Stimulated activated CD8-positive, alpha-beta memory T cell treated with anti-CD3 and anti-CD28 coated beads, Interleukin-4, amount 100 ng/mL, for 4 hours (primary cell): ENCODE measurements at places on chromosomes 4 and X.

- DNase-seq = no peak
Observed at GRCh38 chrX:64184396-64184795, 21.1 kb downstream of the AMER1 start.

- DNase-seq = no peak
Observed at GRCh38 chr4:185472103-185472542, 590 bp upstream of the CCDC110 start.

DNA sequence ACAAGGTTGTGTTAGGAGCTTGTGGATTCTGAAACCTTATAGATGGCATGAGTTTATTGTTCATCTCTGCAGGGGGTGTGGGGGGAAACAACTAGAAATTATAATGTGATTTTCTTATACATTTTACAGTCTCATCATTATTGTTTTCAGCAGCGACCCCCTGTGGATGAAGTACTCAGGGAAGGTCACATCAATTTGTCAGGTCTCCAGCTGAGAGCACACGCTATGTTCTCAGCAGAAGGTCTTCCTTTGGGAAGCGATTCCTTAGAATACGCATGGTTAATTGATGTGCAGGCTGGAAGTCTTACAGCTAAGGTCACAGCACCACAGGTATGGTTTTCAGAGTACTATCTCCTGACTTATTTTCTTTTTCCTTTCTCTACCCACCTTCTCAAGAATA is 72.2 kb downstream of the BLTP1 start:
- DNase-seq = no peak

DNA sequence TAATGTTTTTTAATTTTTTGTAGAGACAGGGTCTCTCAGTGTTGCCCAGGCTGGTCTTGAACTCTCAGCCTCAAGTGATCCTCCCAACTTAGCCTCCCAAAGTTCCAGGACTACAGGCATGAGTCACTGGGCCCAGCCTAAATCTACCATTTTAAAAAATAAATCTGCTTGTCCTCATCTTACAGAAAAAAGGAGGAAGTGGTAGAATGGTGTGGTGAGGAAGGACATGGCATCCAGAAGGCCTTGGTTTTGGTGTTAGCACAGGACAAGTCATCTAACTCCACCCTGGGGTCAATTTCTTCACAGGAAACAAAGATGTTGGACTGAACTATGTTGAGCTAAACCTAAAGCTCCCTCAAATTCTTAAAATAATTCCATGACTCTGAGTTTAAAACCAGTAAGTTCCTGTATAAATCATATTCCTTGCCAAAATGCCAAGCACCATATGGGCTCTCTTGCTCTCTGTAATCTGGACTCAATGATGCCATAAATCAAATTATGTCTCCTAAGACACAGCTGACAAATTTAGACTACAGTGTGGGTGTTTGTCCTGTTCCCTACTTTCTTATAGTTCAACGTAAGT is 253.9 kb upstream of the NOCT start:
- DNase-seq = no peak

- DNase-seq = no peak
Observed at GRCh38 chr4:7698584-7698983, 241.1 kb downstream of the AFAP1 start.

DNA sequence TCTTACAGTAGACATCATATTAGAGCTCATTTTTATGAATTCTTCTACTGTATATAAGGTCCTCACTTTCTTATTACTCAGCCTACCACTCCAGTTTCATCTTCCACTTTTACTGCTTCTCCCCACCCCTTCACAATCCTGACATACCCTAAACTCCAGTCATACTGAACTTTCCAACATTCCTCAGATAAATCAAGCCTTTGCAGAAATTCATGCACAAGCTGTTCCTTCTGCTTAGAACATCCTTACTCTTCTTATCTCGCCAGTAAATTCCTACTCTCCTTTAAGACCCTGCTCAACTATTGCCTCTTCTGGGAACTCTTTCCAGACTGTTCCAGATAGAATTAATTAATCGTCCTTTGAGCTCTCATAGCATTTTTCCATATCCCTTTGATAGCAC is 24.8 kb downstream of the RTL9 start:
- DNase-seq = no peak

DNA sequence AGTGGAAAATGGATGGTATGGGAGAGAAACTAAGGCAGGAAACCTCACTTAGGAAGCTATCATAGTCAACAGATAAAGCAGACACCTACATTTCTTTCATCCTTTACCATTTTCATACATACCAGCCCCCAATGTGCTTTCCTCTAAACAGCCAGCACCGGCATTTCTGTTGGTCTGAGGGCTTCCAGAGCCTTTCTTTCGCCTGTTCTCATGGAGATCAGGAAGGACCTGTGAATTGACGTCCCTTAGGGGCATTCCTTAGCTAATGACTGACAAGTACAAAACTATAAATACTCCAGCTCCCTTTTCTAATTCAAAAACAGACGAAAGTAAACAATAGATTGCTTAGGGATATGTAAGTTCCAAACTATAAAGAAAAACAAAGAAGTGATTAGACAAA is 215.5 kb upstream of the CNKSR2 start:
- DNase-seq = no peak

DNA sequence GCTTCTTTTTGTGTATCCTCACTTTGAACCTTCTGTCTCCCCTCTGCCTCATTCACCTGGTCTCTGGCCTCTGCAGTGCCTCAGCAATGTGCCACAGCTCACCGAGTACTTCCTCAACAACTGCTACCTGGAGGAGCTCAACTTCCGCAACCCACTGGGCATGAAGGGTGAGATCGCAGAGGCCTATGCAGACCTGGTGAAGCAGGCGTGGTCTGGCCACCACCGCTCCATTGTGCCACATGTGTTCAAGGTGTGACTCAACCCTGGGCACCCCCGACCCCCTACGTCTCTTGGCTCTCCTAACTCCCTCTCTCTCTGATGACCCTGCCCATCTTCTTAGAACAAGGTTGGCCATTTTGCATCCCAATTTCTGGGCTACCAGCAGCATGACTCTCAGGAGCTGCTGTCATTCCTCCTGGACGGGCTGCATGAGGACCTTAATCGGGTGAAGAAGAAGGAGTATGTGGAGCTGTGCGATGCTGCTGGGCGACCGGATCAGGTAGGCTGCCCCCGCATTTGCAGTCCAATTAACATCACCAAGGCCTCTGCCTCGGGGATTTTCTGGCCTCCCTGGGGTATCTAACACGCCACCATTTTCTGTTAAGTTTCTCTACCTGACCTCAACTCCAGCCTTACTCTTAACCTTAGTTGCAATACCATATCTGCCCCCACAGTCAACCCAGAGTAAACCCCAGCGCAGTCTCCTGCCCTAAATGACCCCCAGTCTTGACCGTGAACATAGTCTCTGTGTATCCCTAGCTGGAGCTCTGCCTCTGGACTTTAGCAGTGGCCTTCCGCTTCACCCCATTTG is 8.6 kb downstream of the USP11 start:
- DNase-seq = no peak

DNA sequence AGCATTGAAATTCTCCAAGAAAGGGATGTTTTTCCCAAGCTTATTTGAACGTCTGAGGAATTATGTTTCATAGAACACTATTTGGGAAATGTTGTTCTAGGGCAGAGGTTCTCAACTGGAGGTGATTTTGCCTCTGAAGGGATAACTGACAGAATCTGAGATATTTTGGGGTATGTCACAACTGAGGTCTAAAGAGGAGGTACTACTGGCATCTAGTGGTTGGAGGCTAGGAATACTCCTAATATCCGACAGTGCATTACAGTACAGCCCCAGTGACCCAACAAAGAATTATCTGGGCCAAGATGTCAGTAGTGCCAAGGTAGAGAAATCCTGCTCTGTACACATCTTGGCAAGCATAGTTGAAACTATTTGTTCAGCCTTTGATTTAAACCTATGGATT is 6.4 kb downstream of the HSPA4L start:
- DNase-seq = no peak

GRCh38 chrX:72569786-72570185 is 2.9 kb downstream of the HDAC8 start:
- DNase-seq = no peak

DNA sequence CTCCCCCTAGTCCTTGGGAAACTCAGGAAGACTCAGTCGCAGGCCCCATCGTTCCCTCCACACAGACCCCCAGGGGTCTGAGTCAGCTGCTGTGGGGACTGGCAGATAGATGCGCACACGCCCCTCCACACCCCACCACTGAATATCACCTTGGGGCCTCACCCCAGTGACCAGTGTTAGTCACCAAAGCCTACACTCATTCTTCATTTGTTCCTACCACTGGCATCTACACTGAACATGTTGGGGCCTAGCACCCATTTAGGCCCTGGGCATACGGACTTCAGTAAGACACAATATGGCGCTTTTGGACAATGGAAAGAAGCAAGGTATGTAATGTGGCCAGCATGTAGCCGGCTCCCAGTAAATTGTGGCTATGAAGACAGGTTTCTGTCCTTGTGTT is 154.1 kb upstream of the PJA1 start:
- DNase-seq = no peak

GRCh38 chr4:164402554-164402953 is 351.4 kb upstream of the SMIM31 start:
- DNase-seq = no peak

DNA sequence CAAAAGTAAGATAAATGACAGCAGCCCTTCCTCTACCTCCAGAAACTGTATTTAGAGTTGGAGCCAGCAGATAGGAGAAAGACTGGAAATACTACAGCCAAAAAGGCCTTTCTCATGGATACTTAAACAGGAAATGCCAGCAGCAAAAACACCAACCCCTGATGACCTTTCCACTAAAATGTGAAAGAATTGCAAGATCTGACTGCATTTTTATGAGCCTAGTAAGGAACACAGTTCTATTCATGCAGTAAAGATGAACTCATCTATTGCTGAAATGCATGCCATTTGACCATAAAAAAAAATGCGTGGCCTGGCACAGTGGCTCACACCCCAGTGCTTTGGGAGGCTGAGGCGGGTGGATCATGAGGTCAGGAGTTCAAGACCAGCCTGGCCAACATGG is 19.9 kb downstream of the ABCG2 start:
- no peak for DNase-seq

DNA sequence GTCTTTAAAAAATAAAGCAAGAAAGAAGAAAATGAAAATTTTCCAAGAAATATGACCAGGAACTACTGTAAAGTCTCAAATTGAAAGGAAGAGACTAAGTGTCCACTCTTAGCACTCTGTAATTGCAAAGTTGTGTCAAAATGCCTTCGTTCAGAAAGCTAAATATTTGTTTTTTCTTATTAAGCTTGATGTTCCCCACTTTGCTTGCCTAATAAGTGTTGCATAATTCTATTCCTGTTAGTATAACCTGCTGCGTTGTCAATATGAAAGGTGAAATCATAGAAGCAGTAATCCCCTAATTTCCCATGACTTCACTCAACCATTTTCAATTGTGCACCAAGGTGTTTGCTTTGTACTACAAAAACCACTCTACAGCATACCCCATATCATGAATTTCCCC is 442.9 kb upstream of the CTSO start:
- no peak for DNase-seq

DNA sequence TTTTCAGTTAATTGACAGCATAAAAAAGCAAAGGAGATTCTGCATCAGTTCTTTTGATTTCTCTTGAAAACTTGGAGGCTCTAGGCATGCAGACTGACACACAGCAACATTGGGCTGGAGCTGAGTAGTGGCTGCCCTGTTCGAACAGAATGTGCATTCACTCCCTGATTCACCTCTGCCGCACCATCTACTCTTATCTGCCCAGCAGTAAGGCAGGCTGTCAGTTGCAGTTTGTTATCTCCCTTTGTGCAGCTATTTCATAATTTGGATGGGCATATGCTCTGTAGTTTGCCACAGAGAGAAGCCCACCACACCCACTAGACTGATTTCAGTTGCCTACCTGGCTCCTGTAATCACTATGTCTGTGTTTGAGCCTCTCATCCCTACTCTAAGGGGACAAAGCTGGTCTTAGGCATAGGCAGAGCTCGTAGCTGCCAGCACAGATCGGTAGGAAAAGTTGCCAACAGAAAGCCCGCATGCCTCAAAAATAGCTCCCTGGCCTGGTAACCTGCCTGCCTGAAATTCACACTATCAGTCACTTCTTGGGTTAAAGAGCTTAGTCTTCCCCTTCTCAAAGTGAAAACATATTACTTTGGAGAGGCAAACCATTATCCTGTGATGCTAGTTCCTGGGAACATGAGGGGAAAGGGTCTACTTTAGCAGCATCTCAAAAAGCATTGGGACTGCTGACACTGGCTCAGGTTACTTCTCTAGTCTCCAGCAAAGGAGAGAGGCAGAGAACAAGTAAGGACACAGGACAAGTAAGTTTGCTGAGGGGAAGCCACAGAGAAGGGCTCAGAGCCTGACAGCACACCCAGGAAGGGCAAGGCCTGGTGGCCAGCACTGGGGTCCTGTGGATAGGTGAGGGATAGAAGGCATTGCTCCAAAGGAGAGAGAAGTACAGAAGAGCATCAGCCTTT is 75.9 kb upstream of the TMEM164 start:
- no peak for DNase-seq

DNA sequence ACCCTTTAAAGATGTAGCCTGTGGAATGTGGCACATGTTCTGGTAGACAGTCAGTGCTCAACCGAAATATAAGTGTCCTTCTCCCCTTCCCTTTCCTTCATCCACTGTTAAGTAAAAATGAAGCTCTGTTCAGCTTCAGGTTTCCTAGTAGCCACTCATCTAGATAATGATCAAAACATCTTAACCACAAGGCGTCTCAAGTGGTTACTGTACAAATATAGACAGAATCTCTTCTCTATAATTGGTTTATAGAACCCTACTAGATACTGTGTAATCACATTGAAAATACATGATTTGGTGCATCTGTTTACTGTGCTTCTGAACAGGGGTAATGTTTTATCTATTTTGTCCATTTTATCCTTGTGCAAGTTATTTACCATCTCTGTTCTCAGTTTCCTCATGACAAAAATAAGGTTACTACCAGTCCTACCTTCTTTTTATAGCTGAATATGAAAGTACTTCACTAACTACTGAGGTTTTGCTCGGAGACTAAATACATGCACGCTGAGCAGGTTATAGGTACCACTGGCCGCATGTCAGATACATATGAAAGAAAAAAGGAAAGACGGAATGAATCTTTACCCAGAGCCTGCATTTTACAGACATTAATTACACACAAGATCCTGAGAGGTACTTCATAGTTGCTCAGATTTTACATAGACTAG is 20.3 kb upstream of the SLC25A4 start:
- DNase-seq = no peak

- no peak for DNase-seq
Observed at GRCh38 chrX:22922961-22923360, 76.8 kb upstream of the DDX53 start.
